ENCODE measurements at places on chromosomes 7 and 10.
A peak's percentile ranks its signal among the peaks of the same experiment; 100 is the strongest.

DNA sequence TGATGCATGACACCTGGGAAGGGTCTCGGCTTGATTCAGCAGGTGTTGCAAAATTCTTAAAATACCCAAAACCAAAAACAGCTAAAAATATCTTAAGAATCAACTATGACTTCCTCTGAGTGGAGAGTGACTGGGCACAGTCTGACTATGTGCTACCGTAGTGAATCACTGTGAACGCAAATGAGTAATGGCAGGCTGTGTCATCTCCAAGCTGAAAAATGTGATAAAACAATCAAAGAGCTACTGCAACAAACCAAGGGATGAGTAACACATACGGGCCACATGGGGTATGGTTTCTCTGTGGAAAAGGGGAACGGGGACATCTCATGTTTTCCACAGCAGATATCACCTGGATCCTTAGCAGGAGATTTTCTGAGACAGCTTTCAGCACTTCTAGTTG, 127.5 kb downstream of the ABCA13 start:
- no peak for DNase-seq

DNA sequence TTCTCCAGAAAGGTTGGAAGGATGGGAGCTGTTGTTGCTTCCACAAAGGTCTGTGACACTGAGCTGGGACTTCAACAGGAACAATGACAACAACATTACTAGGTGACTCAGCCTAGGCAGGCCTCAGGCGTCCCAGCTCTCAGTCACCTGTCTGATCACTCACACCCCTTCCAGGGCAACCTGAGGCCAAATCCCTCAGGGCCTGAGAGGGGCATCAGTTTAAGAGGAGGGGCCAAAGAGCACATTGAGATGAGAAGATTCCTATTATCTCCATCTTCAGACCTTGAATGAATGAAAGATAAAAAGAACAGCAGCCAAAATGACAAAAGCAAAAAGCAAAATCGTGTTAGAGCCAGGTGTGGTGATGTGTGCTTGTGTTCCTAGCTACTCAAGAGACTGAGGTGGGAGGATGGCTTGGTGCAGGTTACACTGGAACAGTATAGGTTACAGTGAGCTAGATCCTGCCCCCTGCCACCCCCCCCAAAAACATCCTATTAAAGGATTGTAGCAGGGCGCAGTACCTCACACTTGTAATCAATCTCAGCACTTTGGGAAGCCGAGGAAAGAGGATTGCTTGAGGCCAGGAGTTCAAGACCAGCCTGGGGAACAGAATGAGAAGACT, at the start of gene ATG9B:
Gene ATG9B, minus strand, starts transcription at position 60 of the 622 bp plus-strand sequence. CDS start 71 bp downstream, outside the sequence.
- DNase-seq, result no peak

DNA sequence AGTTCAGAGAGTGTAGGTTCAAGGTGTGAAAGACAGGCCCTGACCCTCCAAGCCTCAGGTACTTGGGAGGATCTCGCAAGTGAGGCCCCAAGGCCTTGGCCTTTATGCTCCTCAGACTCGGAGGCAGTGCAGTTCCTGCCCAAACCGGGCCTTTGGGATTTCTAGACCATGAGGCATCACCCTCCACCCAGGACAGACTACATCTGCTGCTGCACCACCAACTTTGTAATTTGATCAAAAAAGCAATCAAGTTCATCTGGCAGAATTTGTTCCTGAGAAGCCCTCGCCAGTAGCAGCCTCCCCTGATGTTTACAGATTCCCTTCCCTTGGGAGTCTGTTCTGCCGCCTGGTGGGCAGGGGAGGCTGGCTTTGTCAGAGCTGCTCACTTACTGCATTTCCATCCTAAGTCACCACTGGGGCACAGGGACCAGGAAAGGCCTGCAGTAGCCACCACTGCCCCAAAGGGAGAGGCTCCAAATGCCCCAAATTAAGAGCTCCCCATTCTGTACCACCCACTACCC, 2.1 kb downstream of the CAMK2G start:
- DNase-seq, result no peak

GRCh38 chr7:27025270-27025669, 70.5 kb downstream of the HOXA1 start:
- DNase-seq, result no peak

GRCh38 chr7:55524558-55525310, 47.6 kb downstream of the VOPP1 start:
- no peak for DNase-seq

DNA sequence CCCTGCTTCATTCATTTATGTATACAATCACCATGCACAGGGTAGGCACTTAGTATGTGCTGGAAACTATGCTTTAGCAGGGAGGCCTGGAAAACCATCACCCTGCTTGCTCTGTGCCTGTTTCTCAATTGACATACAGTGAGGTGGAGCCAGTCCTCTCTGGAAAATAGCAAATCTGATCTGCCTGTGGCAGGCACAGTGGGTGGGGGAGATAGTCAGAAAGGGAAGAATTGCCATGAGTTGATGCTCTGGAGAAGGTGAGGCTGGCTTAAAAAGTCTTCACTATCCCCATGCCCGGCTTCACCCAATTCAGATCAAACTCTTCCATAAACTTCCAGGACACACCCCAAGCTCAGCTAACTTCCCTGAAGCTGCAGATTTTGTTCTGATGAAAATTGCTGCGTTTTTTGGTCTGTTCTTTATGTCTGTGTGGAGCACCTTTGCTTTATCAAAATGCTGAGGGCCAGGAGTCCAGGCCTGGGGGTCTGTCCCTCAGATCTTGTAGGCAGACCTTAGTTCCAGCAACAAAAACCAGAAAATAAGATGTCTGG, 84.8 kb downstream of the ANK3 start:
- DNase-seq, result no peak

GRCh38 chr10:70212879-70213278, 20.4 kb downstream of the PPA1 start:
- DNase-seq, result no peak

DNA sequence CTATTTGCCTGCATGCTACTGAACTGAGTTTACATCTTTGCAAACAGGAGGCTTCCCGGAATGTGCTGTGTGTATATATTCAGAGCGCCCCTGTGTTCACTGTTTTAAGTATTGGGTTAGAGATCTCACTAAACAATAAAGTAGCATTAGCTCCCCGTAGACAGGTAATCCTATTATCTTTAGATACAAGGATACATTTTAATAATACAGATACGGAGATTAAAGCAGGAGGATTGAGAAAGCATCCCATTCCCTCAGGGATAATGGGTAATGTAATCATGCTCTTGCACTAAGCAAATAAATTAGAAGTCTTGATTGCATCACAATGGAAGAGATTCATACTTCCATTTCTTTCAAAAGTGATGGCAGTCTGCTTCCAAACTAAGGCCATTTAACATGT, 809.0 kb downstream of the NRG3 start:
- no peak for DNase-seq

DNA sequence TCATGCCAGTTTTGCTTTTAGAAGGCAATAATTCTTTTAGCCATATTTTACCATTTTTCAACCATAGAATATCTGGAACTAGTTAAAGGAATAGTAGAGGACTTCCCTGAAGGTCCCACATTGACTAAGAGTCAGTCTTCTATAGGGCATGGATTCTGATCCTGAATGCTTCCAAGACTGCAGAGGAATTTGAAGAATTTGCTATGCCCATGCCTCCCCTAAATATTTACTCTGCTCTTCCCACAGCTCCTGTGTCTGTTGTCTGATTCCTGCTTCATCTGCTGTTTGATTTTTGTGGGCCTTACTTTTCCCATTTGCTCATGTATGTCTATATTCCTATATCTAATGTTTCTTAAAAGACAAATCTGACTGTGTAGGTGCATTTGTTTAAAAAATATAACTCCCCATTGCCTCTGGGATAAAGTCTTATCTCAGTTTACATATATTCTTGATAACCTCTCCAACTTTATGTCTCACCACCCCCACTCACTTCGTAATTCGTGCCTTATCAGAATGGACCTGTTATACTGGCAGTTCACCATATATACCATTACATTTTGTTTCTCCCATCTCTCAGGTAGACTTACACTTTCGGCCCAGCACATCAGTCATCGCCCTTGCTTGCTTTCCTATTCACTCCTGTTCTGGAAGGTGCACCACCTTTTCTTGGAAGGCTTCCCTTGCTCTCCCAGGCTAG, 33.9 kb downstream of the LRRC4 start:
- DNase-seq, result no peak

DNA sequence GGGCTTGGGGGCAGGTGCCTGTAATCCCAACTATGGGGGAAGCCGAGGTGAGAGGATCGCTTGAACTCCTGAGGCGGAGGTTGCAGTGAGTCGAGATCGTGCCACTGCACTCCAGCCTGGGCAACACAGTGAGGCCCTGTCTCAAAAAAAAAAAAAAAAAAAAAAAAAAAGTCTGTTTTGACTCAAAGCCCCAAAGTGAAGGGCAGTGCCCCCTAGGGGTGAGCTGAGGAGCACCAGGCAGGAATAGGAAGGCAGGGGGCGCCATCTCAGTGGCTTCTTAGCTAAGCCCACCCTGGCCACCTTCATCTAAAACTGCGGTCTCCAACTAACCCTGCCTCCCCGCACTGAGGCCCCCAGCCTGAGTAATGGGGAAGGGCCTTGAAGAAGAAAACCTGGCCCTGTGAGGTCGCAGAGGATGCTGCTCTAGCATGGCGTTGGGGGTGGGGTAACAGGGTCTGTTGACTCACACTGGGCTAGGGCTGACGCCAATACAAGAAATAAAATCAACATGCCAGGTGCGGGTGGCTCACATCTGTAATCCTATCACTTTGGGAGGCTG, 9.8 kb downstream of the PODXL start:
- DNase-seq, result no peak

- no peak for DNase-seq
These were observed 9.7 kb upstream of the SLC16A9 start for GRCh38 chr10:59719374-59719773.

GRCh38 chr10:89601728-89602361, 43.2 kb downstream of the PANK1 start:
- no peak for DNase-seq

GRCh38 chr7:121334875-121335648, 6.3 kb downstream of the WNT16 start:
- DNase-seq, result no peak

DNA sequence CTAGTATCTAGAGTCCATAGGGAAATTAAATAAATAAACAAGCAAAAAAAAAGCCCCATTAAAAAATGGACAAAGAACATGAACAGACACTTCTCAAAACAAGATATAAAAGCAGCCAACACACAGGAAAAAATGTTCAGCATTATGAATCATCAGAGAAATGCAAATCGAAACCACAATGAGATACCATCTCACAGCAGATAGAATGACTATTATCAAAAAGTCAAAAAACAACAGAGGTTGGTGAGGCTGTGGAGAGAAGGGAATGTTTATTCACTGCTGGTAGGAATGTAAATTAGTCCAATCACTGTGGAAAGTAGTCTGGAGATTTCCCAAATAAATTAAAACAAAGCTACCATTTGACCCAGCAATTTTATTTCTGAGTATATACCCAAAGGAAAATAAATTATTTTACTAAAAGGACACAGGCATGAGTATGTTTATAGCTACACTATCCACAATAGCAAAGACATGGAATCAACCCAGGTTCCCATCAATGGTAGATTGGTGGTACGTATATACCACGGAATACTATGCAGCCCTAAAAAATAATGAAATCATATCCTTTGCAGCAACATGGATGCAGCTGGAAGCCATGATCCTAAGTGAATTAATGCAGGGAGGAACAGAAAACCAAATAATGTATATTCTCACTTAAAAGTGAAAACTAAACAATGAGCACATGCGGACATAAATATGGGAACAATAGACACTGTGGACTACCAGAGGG, 366.5 kb upstream of the SEMA3C start:
- DNase-seq, result no peak

- no peak for DNase-seq
These were observed 6.6 kb downstream of the LEP start for GRCh38 chr7:128247640-128248194.

- DNase-seq, result no peak
These were observed 252.0 kb upstream of the GRB10 start for GRCh38 chr7:51034521-51035264.

DNA sequence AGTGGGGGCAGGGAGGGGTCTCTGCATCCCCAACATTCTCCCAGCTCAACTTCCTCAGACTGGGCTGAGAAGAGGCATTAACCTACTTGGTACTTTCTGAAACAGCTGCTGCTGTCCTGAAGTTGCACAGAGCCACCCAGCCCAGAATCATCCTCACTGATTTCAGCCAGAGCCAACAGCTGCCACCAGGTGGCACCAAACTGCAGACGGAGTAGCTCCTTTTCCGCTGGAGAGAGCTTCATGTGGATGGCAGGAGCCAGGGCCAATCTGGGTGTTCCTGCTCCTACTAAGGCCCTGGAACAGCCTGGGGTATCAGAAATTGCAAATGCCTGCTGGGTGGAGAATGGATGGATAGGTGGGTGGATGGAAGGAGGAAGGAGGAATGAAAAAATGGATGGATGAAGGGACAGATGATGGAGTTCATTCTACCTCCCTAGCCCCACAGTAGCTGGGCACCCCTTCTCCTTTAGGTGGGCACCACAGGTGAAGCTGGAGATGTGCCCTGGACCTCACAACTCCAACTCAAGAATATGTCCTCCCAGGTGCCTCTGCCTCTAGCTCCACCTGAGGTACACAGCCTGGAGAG, 11.8 kb upstream of the DRGX start:
- DNase-seq, result peak; percentile 47

- DNase-seq, result no peak
These were observed 53.8 kb upstream of the SEC61G start for GRCh38 chr7:54812756-54813322.

DNA sequence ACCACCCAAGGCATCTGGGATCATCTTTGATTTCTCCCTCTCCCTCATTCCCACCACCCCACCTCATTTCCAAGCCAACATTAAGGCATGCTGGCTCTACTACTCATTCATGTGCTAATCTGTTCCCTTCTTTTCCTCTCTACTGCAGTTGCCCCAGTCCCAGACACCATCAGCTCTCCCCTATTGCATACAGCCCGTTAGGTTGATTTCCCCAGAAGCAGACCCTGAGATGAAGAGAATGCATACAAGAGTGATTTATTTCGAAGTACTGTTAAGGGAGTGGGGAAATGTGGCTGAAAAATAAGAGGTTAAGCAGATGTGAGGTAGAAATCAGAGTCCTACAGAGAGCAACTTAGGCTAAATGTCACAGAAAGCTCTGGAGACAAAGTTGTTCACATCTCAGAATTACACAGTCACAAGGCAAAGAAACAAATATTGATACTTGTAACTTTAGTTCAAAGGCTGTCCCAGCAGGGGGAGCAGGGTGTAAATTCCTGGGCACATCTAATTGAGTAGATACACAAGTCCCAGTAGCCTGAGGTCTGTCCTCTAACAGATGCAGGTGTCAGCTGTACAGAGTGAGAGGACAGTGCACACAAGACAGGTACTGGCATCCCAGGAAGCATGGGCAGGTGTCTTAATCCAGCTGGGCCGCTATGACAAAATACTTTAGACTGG, 20.9 kb downstream of the AKR1D1 start:
- DNase-seq, result no peak

GRCh38 chr10:1488970-1489548, 248.3 kb downstream of the ADARB2 start:
- no peak for DNase-seq

GRCh38 chr10:102426803-102427287, 5.5 kb downstream of the CUEDC2 start:
- DNase-seq, result no peak

Measured in stimulated activated CD4-positive, alpha-beta T cell treated with anti-CD3 and anti-CD28 coated beads, Interleukin-15, amount 100 ng/mL, for 1 hour (primary cell).